Kidney (tissue), 22 donors: ENCODE measurements at places on chromosomes 5 and 9. TPM values are rescaled to one million over a fixed set of nuclear protein-coding genes. Genes with fewer than 3 reads are reported as not detected.
A peak's percentile ranks its signal among the peaks of the same experiment; 100 is the strongest.

DNA sequence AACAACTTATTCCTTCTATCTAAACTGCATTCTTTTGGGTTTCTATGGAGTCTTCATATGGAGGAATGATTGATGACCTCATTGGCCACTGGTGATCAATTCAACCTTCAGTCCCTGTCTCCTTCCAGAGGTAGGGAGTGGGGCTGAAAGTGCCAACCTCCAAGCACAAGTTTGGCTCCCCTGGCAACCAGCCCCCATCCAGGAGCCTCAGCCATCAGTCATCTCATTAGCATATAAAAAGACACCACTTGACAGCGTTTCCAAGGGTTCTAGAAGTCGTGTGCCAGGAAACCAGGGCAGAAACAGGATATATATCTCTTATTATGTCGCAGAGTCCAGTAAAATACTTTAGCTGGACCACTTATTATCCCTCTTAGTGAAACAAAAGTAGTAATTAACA is 9.8 kb downstream of the SLC31A2 start:
- H3K4me1 ChIP-seq: no peaks in the 10 kb centered on the region
- no peak for DNase-seq
- H3K36me3 ChIP-seq: no peaks in the 10 kb centered on the region

- no peak for DNase-seq
- no peak overlapping the region for H3K27ac ChIP-seq
- no peaks in the 10 kb centered on the region for H3K27me3 ChIP-seq
- H3K4me3 ChIP-seq: no peak overlapping the region
- H3K4me1 ChIP-seq: no peaks in the 10 kb centered on the region
Observed at GRCh38 chr5:170470808-170471404, 32.9 kb upstream of the KCNIP1 start.

- H3K27ac ChIP-seq: no peak overlapping the region
- no peak overlapping the region for H3K4me3 ChIP-seq
- DNase-seq: no peak
- no peaks in the 10 kb centered on the region for H3K36me3 ChIP-seq
- H3K4me1 ChIP-seq: no peaks in the 10 kb centered on the region
- no peaks in the 10 kb centered on the region for H3K27me3 ChIP-seq
Observed at GRCh38 chr9:93028448-93029006, 30.0 kb upstream of the SUSD3 start.

DNA sequence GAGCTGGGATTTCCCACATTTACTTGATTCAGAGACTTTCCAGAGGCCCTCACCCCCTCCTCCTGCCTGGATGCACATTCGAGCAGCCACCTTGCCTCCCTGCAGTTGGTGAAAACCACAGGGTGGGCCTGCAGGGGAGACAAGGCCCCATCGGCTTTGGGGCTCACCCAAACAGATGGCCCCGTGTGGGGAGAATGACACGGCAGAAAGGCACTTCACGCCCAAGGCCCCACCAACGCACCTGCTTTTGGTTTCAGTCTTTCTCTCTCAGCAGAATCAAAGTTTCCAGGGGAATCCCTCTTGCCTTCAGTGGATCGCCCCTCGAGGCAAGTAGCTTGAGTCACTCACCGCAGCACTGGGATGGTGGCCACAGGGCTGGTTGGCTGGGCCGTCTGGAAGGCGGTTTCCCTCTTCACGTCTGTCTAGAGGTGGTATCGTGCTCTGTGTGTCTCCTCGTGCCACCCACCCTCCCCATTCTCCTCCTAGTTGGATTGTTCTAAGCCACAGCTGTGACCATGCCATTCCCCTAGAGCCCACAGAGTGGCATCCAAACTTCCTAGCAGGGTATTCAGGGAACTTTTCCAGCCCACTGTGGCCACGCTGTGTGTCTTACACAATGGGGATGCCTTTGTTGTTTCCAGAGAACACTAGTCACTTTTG is 31.8 kb downstream of the SEC61B start:
- no peak overlapping the region for H3K27ac ChIP-seq
- no peaks in the 10 kb centered on the region for H3K27me3 ChIP-seq
- H3K4me3 ChIP-seq: no peak overlapping the region
- no peaks in the 10 kb centered on the region for H3K4me1 ChIP-seq
- DNase-seq: no peak

INSL4 gene
- polyA plus RNA-seq: not detected

FOXD4 gene
- 0.43 TPM for polyA plus RNA-seq

- H3K4me1 ChIP-seq: peaks cover 14% of the 10 kb centered on the region
- no peaks in the 10 kb centered on the region for H3K27me3 ChIP-seq
- DNase-seq: no peak
- H3K27ac ChIP-seq: no peak overlapping the region
- no peak overlapping the region for H3K4me3 ChIP-seq
Observed at GRCh38 chr5:137737349-137738131, 1.7 kb upstream of the KLHL3 start.

- DNase-seq: peak; percentile 89
- no peak overlapping the region for H3K4me3 ChIP-seq
- H3K27me3 ChIP-seq: no peaks in the 10 kb centered on the region
- H3K36me3 ChIP-seq: no peaks in the 10 kb centered on the region
Observed at GRCh38 chr5:147628058-147628895, 118.4 kb upstream of the DPYSL3 start.

DNA sequence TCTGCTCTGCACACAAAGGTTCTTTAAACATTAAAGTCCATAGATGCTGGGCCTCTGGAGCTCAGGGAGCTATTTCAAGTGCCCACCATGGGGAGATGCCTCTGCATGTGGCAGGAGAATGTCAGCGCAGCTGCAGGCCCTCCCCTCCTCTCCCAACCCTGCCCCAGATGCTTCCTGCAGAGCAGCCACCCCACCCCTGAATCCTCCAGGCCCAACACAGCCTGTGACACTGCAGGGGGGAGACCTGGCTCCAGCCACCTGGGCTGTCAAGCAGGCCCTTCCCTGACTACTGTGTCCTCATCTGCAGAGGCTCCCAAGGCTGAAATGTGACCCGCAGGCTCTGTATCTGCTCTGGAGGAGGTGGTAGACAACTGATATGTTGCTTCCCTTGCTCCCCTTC is 213.9 kb downstream of the GABBR2 start:
- DNase-seq: no peak
- no peaks in the 10 kb centered on the region for H3K4me1 ChIP-seq
- no peak overlapping the region for H3K4me3 ChIP-seq

PCDHGB2 gene
- polyA plus RNA-seq: not detected

PCDHA11 gene
- polyA plus RNA-seq: 0.77 TPM

DNA sequence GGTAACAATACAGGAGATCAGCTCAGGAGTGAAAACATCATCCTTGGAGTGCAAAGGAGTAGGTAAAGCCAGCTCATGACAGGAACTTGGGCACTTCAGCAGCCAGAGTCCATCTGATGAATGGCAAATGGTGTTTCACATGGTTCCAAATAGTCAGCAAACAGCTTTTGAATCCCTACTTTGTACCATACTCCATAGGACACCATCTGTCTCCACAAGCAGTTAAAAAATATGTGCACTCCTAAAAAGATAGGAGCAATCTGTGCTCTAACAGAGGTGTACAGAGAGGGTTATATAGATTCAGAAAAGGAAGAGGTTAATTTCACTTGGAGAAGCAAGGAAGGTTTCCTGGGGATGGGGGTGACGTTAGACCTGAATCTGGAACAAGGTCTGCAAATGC is 21.6 kb upstream of the B4GALT1 start:
- no peak overlapping the region for H3K27ac ChIP-seq
- H3K36me3 ChIP-seq: no peaks in the 10 kb centered on the region
- no peak overlapping the region for H3K4me3 ChIP-seq
- no peaks in the 10 kb centered on the region for H3K4me1 ChIP-seq
- H3K27me3 ChIP-seq: no peaks in the 10 kb centered on the region

GRCh38 chr5:163770625-163771024 is 265.2 kb downstream of the MAT2B start:
- no peaks in the 10 kb centered on the region for H3K36me3 ChIP-seq
- no peak overlapping the region for H3K27ac ChIP-seq
- DNase-seq: no peak

- H3K4me3 ChIP-seq: no peak overlapping the region
- H3K27ac ChIP-seq: peak overlapping the region; percentile 88
- no peak for DNase-seq
- peaks cover 45% of the 10 kb centered on the region for H3K4me1 ChIP-seq
- no peaks in the 10 kb centered on the region for H3K27me3 ChIP-seq
Observed at GRCh38 chr9:91191411-91192380, 170.0 kb downstream of the AUH start.

GRCh38 chr9:130183133-130183762 is 11.0 kb downstream of the NCS1 start:
- H3K27me3 ChIP-seq: no peaks in the 10 kb centered on the region
- peak overlapping the region; percentile 84 for H3K27ac ChIP-seq
- DNase-seq: peak; percentile 86

DNA sequence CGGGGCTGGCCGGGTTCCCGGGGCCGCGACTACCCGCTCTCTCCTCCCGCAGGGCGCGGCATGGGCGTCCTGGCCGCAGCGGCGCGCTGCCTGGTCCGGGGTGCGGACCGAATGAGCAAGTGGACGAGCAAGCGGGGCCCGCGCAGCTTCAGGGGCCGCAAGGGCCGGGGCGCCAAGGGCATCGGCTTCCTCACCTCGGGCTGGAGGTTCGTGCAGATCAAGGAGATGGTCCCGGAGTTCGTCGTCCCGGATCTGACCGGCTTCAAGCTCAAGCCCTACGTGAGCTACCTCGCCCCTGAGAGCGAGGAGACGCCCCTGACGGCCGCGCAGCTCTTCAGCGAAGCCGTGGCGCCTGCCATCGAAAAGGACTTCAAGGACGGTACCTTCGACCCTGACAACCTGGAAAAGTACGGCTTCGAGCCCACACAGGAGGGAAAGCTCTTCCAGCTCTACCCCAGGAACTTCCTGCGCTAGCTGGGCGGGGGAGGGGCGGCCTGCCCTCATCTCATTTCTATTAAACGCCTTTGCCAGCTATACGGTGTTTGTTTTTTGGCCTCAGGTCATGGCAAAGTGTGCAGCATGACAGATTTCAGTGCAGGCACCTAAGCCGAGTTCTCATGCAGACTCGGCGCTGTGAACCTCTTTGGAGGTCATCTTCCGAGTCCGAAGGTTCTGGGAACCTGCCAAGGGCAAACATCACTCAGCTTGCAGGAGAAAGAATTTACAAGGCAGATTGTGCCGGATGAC is 516 bp downstream of the MRPL41 start:
- no peaks in the 10 kb centered on the region for H3K4me1 ChIP-seq
- peak overlapping the region; percentile 66 for H3K27ac ChIP-seq
- peaks cover 12% of the 10 kb centered on the region for H3K36me3 ChIP-seq
- H3K4me3 ChIP-seq: peak overlapping the region; percentile 50
- DNase-seq: peak; percentile 82
- no peaks in the 10 kb centered on the region for H3K27me3 ChIP-seq

NUTM2F gene
- not detected for polyA plus RNA-seq

DNA sequence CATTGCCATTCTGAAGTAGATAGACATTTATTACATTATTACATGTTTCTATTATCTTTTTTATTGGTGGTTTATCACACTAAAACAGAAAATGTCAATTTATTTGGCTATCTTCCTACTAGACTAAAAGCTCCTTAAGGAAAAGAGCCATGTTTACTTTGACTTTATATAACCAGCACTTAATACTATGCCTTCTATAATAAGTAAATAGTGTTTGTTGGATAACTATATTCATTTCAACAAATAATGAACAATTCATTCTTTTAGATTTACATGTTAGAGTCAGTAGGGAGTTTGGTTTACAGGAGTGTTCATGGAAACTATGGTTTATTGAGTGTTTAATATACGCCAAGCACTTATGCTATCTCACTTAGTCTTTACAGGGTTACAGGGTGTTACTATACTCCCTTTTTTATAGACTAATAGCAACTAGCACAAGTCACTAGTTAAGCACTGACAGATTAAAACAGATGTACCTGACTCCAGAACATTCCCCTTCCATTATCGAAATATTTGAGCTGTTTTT is 7.3 kb downstream of the PPIP5K2 start:
- no peaks in the 10 kb centered on the region for H3K4me1 ChIP-seq
- no peaks in the 10 kb centered on the region for H3K27me3 ChIP-seq
- no peak overlapping the region for H3K27ac ChIP-seq
- no peak overlapping the region for H3K4me3 ChIP-seq
- no peak for DNase-seq

GRCh38 chr9:110592044-110592830 is 12.7 kb upstream of the SVEP1 start:
- H3K4me1 ChIP-seq: no peaks in the 10 kb centered on the region
- H3K4me3 ChIP-seq: no peak overlapping the region
- no peaks in the 10 kb centered on the region for H3K27me3 ChIP-seq
- H3K36me3 ChIP-seq: no peaks in the 10 kb centered on the region
- no peak for DNase-seq

- H3K4me3 ChIP-seq: no peak overlapping the region
- no peaks in the 10 kb centered on the region for H3K4me1 ChIP-seq
- no peak for DNase-seq
- H3K36me3 ChIP-seq: no peaks in the 10 kb centered on the region
Observed at GRCh38 chr5:102799017-102799416, 43.9 kb downstream of the PAM start.

PRDM9 gene
- not detected for polyA plus RNA-seq

NRARP gene
- polyA plus RNA-seq: 1.7 TPM

GPR151 gene
- not detected for polyA plus RNA-seq

DNA sequence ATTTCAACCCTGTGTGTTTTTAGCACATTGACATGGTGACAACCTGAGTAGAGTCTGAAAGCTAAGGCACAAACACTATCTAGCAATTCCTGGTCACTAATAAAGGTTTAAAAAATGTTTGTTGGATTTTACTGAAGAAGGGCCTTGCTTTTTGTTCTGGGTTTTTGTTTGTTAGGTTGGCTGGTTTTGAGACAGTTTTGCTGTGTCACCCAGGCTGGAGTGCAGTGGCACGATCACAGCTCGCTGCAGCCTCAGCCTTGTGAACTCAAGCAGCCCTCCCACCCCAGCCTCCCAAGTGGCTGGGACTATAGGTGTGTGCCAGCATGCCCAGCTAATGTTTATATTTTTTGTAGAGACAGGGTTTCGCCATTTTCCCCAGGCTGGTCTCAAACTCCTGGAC is 39.0 kb downstream of the PRKACG start:
- no peak overlapping the region for H3K4me3 ChIP-seq
- no peaks in the 10 kb centered on the region for H3K4me1 ChIP-seq
- H3K36me3 ChIP-seq: no peaks in the 10 kb centered on the region
- DNase-seq: no peak

LECT2 gene
- polyA plus RNA-seq: not detected

DNA sequence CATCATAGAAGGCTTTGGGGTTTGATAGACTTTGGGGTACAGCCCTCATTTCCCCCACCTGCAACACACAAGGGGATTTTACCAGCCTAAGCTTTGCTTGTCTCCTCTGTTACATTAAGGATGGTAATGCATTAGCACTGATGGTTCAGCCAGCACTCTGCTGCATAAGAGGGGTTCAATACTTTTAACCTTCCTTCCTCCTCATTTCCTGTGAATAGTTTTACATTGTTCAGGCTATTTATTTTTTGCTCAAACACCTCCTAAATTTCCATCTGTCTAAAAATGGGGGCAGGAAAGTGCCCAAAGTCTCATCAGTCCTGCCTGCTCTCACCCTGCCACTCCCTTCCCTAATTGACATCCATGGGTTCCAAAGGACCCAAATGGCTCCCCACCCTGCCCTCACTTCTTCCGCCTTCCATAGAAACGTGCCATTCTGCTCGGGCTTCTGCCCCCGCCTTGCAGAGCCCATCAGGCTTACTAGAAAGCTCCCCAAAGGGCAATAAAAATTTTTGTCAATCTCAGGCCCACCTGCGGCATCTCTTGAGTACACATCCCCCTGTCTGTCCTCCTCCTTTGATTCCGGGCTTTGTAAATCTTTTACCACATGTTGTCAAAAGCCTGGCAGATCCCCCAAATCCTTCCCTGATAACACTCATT is 239.5 kb upstream of the SLC24A2 start:
- H3K4me3 ChIP-seq: no peak overlapping the region
- H3K27me3 ChIP-seq: no peaks in the 10 kb centered on the region
- H3K36me3 ChIP-seq: no peaks in the 10 kb centered on the region
- DNase-seq: no peak
- H3K4me1 ChIP-seq: no peaks in the 10 kb centered on the region

ANKRD31 gene
- 0.17 TPM for polyA plus RNA-seq
